ENCODE measurements at places on chromosomes 2 and 18. TPM values are rescaled to one million over a fixed set of nuclear protein-coding genes. Genes with fewer than 3 reads are reported as not detected.

The MBP gene
- total RNA-seq: 0.23 TPM

The SCN2A gene
- total RNA-seq: 0.60 TPM

DNA sequence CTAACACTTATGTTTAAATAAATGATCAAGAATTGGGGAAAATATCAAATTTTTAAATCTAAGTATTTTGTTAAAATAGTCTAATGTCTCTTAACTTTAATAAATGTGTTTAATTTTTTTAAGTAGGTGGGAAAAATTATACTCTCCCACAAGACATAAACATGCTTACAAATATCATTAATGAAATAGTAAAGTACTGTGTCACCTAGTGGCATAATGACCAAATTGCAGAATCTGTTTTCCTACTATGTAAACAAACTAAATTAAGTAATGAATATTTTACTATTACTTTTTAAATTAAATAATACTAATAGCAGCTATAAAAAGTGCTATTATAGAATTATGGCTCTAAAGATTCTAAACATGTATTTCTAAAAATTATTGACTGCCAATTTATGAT, 52.0 kb upstream of the CHAC2 start:
- no peak for DNase-seq
- no peak overlapping the region for H3K4me3 ChIP-seq
- peaks cover 12% of the 10 kb centered on the region for H3K36me3 ChIP-seq
- H3K27ac ChIP-seq: no peak overlapping the region
- H3K4me1 ChIP-seq: peaks cover 15% of the 10 kb centered on the region

GRCh38 chr2:160457588-160457987, 36.0 kb downstream of the RBMS1 start:
- H3K27ac ChIP-seq: no peak overlapping the region
- H3K27me3 ChIP-seq: no peaks in the 10 kb centered on the region
- DNase-seq: no peak
- H3K4me1 ChIP-seq: peaks cover 24% of the 10 kb centered on the region
- H3K36me3 ChIP-seq: peaks cover 8% of the 10 kb centered on the region
- no peak overlapping the region for H3K4me3 ChIP-seq

DNA sequence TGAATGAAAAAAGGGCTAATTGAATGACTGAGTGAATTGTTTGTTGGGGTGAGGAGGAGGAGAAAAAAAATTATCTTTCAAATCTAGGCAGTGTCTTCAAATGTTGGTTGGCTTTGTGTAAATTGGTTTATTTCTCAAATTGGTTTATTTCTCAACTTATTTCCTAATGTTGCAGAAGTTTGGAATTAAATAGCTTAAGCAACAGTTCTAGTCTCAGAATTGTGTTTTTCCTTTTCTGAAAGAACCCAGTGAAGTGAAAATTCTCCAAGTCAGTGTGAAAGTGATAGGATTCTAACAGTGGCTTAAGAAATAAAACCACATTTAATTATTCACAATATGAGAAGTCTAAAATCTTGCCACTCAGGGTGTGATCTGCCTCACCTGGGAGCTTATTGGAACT, 54.6 kb upstream of the LYPD6B start:
- H3K36me3 ChIP-seq: no peaks in the 10 kb centered on the region
- no peak overlapping the region for H3K4me3 ChIP-seq
- no peak for DNase-seq
- peaks cover 6% of the 10 kb centered on the region for H3K4me1 ChIP-seq

- no peaks in the 10 kb centered on the region for H3K4me1 ChIP-seq
- no peaks in the 10 kb centered on the region for H3K36me3 ChIP-seq
- no peak overlapping the region for H3K27ac ChIP-seq
- H3K27me3 ChIP-seq: no peaks in the 10 kb centered on the region
- no peak for DNase-seq
Observed at GRCh38 chr2:153495725-153496124, 17.2 kb upstream of the RPRM start.

The POTEC gene
- total RNA-seq: not detected

DNA sequence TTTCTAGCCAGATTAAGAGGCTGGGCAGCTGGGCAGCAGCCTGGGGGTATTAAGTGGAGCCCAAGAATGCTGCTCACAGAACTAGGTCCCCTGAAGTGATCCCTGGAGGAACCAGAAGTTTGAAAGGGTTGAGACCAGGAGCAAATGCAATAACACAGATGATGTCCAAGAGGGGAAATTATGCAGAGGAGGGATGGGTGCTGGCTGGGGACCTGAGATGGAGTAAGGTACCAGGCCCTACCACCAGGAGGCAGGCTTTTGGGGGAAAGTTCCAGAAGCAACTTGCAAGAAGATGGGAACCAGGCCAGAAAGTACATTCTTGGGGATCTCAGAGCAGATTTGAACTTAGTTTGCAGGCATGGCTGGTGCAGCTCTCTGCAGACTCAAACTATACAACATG, 175.1 kb downstream of the NCK2 start:
- H3K4me3 ChIP-seq: no peak overlapping the region
- H3K27ac ChIP-seq: no peak overlapping the region
- peak; percentile 80 for DNase-seq
- H3K4me1 ChIP-seq: no peaks in the 10 kb centered on the region
- peaks cover 18% of the 10 kb centered on the region for H3K27me3 ChIP-seq

GRCh38 chr2:24179683-24180082, 4.8 kb downstream of the FAM228A start:
- no peak overlapping the region for H3K27ac ChIP-seq
- no peaks in the 10 kb centered on the region for H3K36me3 ChIP-seq
- H3K27me3 ChIP-seq: peaks cover 4% of the 10 kb centered on the region
- H3K4me3 ChIP-seq: no peak overlapping the region
- peaks cover 9% of the 10 kb centered on the region for H3K4me1 ChIP-seq

DNA sequence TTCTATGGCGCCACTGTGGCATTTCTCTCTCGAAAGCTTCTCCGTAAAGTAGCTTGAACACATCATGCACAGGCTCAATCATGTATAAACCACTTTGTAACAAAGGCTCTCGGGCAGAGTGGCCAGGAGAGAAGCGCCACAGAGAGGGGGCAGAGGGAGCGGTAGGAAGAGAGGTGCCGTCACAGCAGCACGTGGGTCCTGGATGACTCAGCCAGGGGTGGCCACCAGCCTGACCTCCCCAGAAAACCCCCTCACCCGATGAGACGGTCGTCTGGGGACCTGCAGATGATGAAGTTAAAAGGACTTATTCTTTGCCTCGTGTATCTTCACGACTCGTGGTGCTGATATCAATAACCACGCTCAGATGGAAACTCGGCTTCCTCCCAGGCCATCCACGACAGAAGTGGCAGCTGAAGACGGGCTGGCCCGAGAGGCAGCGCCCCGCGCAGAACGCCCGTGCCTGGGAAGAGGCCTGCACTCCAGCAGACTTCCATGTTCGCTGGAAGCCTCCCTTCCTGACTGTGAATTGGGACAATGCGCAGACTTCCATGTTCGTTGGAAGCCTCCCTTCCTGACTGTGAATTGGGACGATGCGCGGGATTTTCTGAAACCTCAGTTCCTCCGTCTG, 46.4 kb upstream of the MTCL1 start:
- no peaks in the 10 kb centered on the region for H3K36me3 ChIP-seq
- H3K4me1 ChIP-seq: peaks cover 38% of the 10 kb centered on the region
- no peak overlapping the region for H3K27ac ChIP-seq
- DNase-seq: no peak

The PTPRN gene
- 13.9 TPM for total RNA-seq

DNA sequence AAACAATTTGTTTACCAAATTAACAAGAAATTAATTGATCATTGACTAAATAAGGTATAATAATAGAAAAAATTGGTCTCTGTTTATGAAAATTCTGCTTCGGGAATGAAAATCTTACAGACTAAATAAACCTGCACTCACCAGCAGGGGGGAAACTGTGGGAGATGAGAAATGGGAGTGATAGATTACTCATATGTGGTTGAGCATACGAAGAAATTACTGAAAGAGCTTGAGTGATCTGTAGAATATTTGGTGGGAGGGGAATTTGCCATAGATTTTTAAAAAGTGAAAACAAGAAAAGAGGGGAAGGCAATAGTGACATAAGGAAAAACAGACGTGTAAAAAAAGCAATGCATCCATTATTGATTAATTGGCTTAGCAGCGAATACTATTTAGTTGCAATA, 2.2 kb downstream of the HMSD start:
- peak; percentile 12 for DNase-seq
- no peak overlapping the region for H3K27ac ChIP-seq
- peaks cover 43% of the 10 kb centered on the region for H3K4me1 ChIP-seq
- H3K27me3 ChIP-seq: peaks cover 7% of the 10 kb centered on the region
- H3K36me3 ChIP-seq: no peaks in the 10 kb centered on the region
- H3K4me3 ChIP-seq: no peak overlapping the region

DNA sequence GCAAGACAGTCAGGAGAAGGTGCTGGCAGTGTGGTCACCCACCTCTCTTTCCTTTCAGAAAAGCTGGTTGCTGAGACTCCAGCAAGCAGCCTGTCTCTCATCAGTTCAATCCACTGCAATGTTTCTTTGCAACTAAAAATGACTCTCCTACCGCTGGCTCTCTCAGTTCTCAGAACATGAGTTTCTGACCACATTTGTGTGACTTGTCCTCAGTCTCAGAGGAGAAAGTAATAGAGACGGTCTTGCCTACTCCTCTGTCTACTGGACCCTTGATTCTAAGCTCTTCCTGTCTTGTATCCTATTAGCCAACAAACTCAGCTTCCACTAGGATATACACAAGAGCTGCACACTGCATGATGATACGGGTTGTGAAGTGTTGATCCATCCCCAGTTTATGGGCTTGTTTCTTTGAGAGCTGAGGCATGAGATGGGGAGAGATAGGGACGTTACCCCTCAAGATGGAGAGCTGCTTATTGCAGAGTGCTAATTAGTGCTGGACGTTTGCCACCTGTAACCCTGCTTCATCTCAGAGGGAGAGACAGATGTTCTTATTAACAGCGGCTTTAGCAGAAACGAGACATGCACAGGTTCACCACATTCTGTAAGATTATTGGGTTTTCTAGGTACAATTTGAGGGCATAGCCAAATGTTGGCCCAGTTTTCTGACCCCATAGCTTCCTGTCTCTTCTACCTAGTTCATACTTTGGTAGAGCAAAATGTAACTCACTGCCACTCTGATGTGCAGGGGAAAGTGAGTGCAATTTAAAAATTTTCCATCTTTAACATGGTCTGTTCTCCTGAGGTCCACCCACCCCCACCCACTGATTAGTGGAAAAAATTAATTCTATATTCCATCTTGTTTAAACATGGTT, 32.4 kb upstream of the YWHAQ start:
- DNase-seq: no peak
- H3K27me3 ChIP-seq: no peaks in the 10 kb centered on the region
- peaks cover 35% of the 10 kb centered on the region for H3K4me1 ChIP-seq
- no peak overlapping the region for H3K4me3 ChIP-seq
- no peak overlapping the region for H3K27ac ChIP-seq

GRCh38 chr2:110205660-110206455, 1.0 kb upstream of the NPHP1 start:
- H3K27ac ChIP-seq: peak overlapping the region; percentile 87
- H3K4me3 ChIP-seq: peak overlapping the region; percentile 89
- H3K27me3 ChIP-seq: no peaks in the 10 kb centered on the region

The ALLC gene
- not detected for total RNA-seq

- no peak for DNase-seq
- H3K4me1 ChIP-seq: peaks cover 1% of the 10 kb centered on the region
- no peak overlapping the region for H3K4me3 ChIP-seq
- no peaks in the 10 kb centered on the region for H3K36me3 ChIP-seq
- no peak overlapping the region for H3K27ac ChIP-seq
Observed at GRCh38 chr2:98091738-98092137, 4.8 kb downstream of the VWA3B start.

The GNLY gene
- total RNA-seq: not detected

DNA sequence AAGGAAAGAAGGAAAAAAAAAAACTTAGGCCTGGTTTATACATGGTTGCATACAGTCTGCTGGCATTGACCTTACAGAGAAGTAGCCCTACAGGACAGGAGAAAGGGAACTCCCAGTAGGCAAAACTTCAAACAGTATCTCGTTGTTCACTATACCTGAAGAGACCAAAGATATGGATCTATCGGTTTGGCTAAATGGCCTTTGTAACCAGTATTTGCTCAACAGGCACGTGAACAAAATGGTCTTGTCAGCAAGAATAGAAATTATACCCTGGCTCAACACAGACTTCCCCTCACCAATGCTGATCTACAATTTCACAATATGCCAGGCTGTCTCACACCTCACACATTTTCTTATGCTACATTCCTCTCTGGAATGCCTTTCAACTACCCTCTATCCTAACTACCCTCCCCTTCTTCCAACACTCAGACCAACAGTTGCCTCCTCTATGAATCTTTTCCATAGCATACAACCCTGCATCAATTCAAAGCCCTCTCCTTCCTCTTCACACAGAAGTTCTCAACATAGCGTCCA, 13.7 kb downstream of the HYCC2 start:
- no peak overlapping the region for H3K4me3 ChIP-seq
- no peaks in the 10 kb centered on the region for H3K36me3 ChIP-seq
- no peak for DNase-seq
- peaks cover 23% of the 10 kb centered on the region for H3K4me1 ChIP-seq

The RAX gene
- not detected for total RNA-seq

DNA sequence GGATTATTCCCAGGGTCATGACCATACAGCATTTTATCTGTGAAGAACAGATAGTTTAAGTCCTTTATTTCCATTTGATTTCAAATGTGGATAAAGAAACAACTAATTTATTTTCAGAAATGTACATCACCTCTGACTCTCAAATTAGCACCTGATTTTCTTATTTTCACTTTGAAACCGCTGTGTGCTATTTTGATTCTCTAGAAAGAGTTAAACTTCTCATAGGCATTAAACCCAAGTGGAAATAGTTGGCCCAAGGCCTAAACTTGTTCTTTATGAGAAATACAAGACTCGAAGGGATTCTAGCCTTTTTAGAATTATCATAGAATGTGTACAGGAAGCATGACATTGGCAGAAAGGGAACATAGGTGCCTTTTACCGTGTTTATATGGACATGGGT, 41.5 kb upstream of the LTBP1 start:
- H3K4me3 ChIP-seq: no peak overlapping the region
- H3K27ac ChIP-seq: no peak overlapping the region
- DNase-seq: no peak

The ABCG5 gene
- not detected for total RNA-seq

DNA sequence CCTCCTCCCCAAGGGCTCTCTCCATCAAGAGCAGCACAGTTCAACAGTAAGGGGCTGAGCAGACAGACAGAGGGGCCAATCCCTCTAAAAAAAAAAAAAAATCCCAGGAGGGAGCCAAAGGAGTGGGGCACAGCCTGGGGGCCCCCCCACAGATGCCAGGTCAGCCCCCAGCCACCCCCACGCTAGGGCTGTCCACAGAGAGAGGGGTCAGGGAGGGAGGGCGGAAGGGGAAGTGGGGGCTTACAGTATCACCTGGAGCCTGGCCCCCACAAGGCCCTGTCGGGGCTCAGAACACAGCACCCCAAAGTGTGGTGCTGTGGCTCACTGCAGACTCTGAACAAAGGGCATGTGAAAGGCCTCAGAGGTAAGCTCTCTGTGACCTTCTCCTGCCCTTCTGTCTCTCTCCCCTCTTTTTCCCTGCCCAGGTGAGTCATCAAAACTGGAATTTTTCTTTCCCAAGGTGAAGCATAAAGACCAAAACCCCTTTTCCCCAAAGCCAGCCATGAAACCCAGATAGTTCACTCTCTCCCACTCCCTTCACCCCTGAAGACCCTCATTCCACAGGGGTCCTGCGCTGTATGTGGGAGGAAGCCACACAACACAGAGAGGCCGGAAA, 13.9 kb downstream of the BIN1 start:
- DNase-seq: no peak
- peaks cover 10% of the 10 kb centered on the region for H3K4me1 ChIP-seq
- H3K27me3 ChIP-seq: peaks cover 2% of the 10 kb centered on the region
- no peaks in the 10 kb centered on the region for H3K36me3 ChIP-seq
- H3K27ac ChIP-seq: no peak overlapping the region
- no peak overlapping the region for H3K4me3 ChIP-seq

The B3GNT2 gene
- 15.3 TPM for total RNA-seq

- H3K27me3 ChIP-seq: no peaks in the 10 kb centered on the region
- DNase-seq: no peak
- no peaks in the 10 kb centered on the region for H3K36me3 ChIP-seq
- no peaks in the 10 kb centered on the region for H3K4me1 ChIP-seq
- no peak overlapping the region for H3K27ac ChIP-seq
- H3K4me3 ChIP-seq: no peak overlapping the region
Observed at GRCh38 chr18:31380912-31381311, 4.3 kb downstream of the DSG4 start.
